ENCODE measurements at places on chromosomes 6 and 20. TPM values are rescaled to one million over a fixed set of nuclear protein-coding genes. Genes with fewer than 3 reads are reported as not detected.

Gene WFDC10B
- total RNA-seq = not detected

GRCh38 chr6:110408901-110409300 is 6.5 kb downstream of the DDO start:
- no peak for DNase-seq

Gene MOCS1
- 29.7 TPM for total RNA-seq

GRCh38 chr20:32506721-32507120 is 78.4 kb downstream of the NOL4L start:
- no peak for DNase-seq

- no peak for DNase-seq
Measured at GRCh38 chr6:169935348-169935718, 183.9 kb downstream of the ERMARD start.

DNA sequence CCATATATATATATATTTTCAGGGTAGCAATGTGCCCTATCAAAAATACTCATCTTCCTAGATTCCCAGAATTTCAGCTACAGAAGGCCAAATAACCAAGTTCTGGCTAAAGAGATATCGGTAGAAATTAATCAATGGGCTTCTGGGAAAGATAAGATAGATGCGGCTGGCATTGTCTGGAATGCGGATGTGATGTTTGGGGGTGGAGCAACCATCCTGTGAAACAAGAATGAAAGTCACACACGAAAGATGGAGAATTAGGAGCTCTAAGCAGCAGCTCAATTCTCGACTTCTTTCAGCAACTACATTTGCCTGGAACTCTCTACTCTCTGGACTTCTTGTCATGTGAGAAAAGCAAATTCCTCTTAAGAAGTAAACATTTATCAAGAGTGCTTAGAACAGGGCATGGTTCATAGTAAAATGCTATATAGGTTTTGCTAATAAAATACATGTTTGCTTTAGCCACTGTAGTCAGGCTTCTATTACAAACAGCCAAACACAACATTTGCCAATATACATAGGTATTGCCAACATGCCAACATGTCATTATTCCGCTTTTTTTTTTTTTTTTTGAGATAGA is 90.8 kb downstream of the CLIC5 start:
- no peak for DNase-seq

Gene DYNLT1
- total RNA-seq = 128 TPM

Gene SPATS1
- total RNA-seq = not detected

- peak; percentile 69 for DNase-seq
Measured at GRCh38 chr6:170152989-170153388, 137.9 kb downstream of the DLL1 start.

- DNase-seq = no peak
Measured at GRCh38 chr6:41635365-41635764, 2.9 kb upstream of the MDFI start.

Gene MYL9
- 1,602 TPM for total RNA-seq

DNA sequence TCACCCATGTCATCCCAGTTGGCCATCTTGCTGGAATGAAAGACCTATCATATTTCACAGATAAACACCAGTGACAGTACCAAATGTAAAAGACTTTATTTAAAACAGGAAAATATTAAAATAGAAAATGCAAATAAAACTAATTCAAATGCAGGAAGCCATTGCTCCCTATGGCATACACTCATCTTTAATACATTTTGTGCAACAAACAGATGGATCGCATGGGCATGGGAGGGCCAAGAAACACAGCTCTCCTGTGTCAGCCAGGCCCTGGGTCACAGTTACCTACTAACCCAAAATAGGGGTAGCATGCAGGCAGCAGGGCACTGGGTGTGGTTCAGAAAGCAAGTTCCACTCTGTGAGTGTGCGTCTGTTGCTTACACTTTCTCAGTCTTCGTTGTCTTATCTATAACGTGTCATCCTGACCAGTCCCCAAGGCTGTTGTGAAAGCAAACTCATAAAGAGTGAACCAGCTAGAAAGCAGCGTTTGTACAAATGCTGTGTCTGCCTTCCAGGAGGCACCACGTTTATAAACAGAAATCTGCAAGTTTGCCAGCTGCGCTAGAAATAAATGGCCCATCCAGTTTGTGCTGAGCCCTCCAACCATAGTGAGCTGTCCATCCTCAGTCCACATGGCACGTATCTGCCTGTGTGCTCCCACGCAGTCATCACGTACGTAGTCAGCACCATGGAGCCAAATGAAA is 180.5 kb downstream of the SYNDIG1 start:
- DNase-seq = no peak

Gene GGT7
- 21.0 TPM for total RNA-seq

- no peak for DNase-seq
Measured at GRCh38 chr6:132198896-132199295, 202.4 kb downstream of the MOXD1 start.

DNA sequence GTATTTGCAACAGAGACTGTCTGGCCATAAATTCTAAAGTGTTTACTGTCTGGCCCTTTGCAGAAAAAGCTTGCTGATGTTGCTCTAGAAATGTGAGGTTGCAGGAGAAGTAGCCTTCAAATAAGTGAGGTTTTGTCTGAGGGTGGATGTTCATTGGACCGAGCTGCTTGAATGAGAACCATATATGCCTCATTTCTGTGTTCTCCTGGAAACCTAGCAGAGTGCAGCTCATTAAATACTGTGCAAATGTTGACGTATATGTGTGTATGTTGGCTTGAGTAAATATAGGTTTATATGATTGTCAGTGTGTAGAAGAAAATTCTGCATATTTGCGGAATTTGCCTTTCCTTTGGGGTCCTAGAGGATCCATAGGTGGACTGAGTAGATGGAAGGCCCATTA is 39.0 kb downstream of the CHMP4B start:
- DNase-seq = no peak

- no peak for DNase-seq
Measured at GRCh38 chr6:27562027-27562410, 89.1 kb upstream of the ZNF184 start.

GRCh38 chr6:157207521-157208076 is 115.7 kb downstream of the TMEM242 start:
- DNase-seq = no peak

GRCh38 chr20:41003143-41003935 is 25.3 kb upstream of the TOP1 start:
- DNase-seq = peak; percentile 60

Gene CLDN20
- not detected for total RNA-seq

GRCh38 chr6:42978487-42978838 is 518 bp downstream of the PEX6 start:
- peak; percentile 55 for DNase-seq

Gene PPP1R3D
- total RNA-seq = 12.7 TPM

DNA sequence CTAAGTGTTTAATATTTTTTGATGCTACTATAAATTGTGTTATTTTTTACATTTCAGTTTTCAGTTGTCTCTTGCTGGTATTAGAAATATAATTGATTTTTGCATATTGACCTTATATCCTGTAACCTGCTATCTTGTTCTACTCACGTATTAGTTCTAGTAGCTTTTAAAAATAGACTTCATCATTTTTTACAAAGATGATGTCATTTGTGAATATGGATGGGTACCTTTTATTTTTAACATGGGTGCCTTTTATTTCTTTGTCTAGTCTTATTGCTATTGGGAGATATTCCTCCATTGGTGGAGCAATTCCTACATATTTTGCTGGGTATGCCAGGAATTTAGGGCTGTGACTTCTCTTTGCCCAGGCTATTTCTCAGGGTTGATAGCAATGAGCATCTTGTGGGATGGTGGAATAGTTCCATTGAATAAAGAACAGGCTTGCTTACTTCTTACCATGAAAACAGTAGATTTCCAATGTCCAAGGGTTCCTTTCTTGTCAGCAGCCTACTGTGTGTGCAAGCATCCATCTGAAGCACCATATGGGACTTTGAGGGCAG is 149.7 kb downstream of the CARMIL1 start:
- DNase-seq = no peak

GRCh38 chr6:90388395-90388794 is 91.8 kb upstream of the BACH2 start:
- no peak for DNase-seq
